ENCODE measurements at places on chromosomes 6 and 20.

- DNase-seq: no peak
Measured at GRCh38 chr20:48581167-48581566, 246.6 kb downstream of the PREX1 start.

DNA sequence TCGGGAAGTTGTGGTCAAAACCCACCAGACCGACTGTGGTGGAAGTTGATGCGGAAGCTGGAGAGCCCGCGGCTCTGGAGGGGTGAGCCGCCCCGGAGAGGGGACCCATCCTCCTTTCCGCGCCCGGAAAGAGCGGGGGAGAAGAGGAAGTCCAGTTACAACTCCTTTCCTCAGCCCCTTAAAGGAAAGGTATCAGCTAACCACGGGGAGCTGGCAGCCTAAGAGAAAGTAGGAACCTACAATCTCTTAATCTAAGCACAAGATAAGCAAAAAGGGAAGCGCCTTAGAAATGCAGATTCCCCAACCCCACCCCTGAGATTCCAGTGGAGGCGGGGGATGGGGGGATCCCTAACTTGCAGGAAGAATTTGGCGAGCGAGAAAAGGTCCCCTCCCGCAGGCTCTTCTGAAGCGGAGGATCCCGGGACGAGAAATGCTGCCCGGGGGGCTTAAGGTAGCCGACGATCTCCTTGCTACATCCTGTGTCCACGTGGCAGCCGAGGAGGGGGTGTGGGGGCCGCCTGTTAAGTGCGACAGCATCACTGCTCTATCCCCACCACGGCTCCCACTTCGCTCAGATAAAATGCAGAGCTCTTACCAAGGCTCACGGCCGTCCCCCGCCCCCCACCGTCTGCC lies 87.5 kb downstream of the ZFP64 start:
- no peak for DNase-seq

- DNase-seq: no peak
Measured at GRCh38 chr20:35328689-35329088, 36.5 kb upstream of the FAM83C start.

GRCh38 chr20:21498635-21499034 lies 15.2 kb downstream of the NKX2-2 start:
- no peak for DNase-seq

- peak; percentile 55 for DNase-seq
Measured at GRCh38 chr6:133973109-133973971, 20.3 kb downstream of the TBPL1 start.

- peak; percentile 62 for DNase-seq
Measured at GRCh38 chr20:24993337-24994185, 1.0 kb upstream of the APMAP start.

- peak; percentile 95 for DNase-seq
Measured at GRCh38 chr20:62937268-62938104, 461 bp upstream of the GID8 start.

GRCh38 chr20:37528446-37529213 lies 954 bp upstream of the BLCAP start:
- DNase-seq: no peak

- DNase-seq: no peak
Measured at GRCh38 chr20:37984018-37984785, 49.1 kb downstream of the TTI1 start.

DNA sequence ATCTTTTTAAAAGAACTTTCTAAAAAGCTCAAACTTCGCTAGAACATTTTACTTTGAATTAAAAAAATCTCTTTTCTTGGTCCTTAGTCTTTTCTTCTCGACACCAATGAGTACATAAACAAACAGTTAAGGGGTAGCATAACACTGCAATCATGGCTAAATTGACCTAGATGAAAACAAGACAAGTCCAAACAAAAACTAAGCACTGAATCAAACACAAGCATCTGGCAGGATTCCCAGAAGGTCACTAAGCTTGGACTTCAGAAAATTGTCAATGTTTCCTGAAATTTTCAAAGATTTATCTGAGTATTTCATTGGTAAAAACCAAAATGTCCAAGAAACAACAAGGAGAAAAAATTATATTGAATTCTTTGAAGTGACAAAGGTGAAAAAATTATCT lies 5.0 kb downstream of the COL21A1 start:
- no peak for DNase-seq

DNA sequence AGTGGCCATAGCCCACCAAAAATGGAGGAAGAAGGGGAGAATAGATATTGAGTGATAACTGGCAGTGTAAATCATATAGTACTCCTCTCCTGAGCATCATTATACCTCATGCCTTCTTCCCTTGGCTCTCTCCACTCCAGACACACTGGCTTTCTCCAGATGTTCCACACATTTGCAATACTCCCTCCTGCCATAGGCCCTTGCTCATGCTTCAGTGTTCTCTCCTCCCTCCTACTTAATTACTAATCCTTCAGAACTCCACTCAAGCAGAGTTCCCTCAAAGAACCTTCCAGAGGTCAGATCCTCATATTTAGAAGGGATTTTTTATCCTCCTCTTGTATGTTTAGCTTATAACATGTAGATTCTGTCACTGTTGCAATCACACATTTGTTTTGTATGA lies 279.5 kb upstream of the SUPT3H start:
- DNase-seq: peak; percentile 90

DNA sequence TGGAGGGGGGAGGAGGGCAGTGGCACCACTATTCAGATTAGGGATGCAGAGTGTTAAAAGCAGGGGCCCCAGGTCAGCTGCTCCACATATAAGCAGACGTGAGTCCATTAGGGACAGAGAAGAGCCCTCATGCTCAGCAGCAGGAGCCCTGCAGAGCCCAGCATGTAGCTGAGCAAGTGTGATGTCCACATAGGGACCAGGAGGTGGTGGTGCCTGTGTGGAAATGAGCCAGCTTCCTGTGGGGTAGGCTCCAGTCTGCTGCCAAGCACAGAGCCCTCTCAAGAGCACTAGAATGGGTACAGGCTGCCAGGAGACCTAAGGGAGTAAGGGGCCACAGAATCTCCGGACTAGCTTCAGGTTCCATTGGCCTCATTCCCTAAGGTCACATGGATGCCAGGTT lies 57.9 kb upstream of the MLN start:
- no peak for DNase-seq

- DNase-seq: no peak
Measured at GRCh38 chr6:75085931-75086635, 119.8 kb downstream of the COL12A1 start.

- DNase-seq: peak; percentile 28
Measured at GRCh38 chr6:33320315-33321181, 3.0 kb upstream of the ZBTB22 start.

GRCh38 chr20:9520086-9520485 lies 5.7 kb downstream of the LAMP5 start:
- no peak for DNase-seq

- DNase-seq: peak; percentile 38
Measured at GRCh38 chr6:45518013-45518720, 140.4 kb upstream of the SUPT3H start.

DNA sequence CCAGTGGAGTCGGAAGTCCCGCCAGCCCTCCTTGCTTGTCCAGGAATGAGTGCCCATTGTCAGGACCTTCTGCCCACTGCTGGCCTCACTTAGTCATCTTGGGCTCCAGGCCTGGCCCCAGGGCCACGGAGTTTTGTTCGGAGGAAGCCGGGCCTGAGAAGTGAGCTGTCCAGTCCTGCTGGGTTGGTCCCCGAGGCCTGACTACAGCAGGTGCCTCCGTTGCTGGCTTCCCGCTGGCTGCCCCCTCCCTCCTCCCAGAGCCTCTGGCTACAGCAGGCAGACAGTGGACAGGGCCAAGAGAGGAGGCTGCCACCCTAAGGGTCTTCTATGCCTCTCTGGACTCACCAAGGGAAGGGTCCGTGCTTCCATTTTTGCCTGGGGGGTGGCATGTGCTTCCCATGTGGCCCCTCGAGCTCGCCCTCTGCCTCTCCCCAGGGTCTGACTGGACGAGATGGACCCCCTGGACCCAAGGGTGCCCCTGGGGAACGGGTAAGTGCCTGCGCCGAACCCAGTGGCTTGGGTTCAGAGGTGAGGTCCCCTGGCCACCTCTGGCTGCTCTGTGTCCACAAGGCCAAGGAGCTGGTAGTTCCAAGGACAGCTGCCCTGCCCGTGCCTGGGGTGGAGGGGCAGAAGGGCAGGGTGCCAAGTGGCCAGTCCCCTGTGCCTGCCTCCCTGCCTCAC lies 2.8 kb downstream of the COL9A3 start:
- no peak for DNase-seq

GRCh38 chr20:59678951-59679350 lies 74.6 kb downstream of the PHACTR3 start:
- no peak for DNase-seq

GRCh38 chr20:33709905-33710541 lies 10.1 kb downstream of the PXMP4 start:
- no peak for DNase-seq

- no peak for DNase-seq
Measured at GRCh38 chr6:42278131-42278853, 60.6 kb upstream of the MRPS10 start.

- DNase-seq: no peak
Measured at GRCh38 chr6:79082304-79082703, 4.2 kb upstream of the PHIP start.

Data from AG10803 (cell line).